ENCODE measurements at places on chromosomes 2 and 18. TPM values are rescaled to one million over a fixed set of nuclear protein-coding genes. Genes with fewer than 3 reads are reported as not detected.

RGPD8 gene
- 3.1 TPM for total RNA-seq

MYCN gene
- total RNA-seq = not detected

MAT2A gene
- total RNA-seq = 610 TPM

TSPYL6 gene
- not detected for total RNA-seq

Measured in A549 treated with AZD2906 at 1 μM for 4 hours (cell line).